Amniotic stem cell (primary cell): ENCODE measurements at places on chromosomes 11 and 22.
A peak's percentile ranks its signal among the peaks of the same experiment; 100 is the strongest.

DNA sequence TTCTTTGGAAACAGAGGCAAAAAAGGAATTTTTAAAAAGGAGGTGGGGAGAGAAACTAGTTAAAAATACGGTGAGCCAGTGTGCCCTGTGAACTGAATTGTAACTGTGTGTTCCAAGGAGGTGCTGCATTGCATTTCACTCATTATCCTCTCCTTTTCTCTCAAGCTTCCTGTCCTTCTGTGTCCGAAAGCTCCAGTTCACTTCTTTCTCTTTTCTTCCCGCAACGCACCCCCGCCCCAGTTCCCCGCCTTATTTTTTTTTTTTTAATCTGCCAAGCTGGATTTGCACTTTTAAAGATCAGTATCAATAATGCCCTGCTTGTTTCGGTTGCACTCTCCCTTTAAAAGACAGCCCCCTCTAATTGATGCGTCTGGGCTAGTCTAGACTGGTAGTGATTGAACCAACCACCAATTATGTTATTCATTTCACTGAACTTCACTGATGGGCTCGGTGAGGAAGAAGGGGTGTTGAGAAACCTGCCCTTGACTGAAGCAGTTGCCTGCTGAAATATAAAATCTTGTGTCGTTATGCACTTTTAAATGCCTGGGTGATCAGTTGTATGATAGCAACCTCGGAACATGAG lies 18.5 kb downstream of the BLID start:
- no peak for DNase-seq

GRCh38 chr11:128588093-128588492 lies 735 bp upstream of the ETS1 start:
- DNase-seq, result no peak

- no peak for DNase-seq
These were observed 29.0 kb downstream of the DDX10 start for GRCh38 chr11:108693852-108694251.

GRCh38 chr11:20980736-20981135 lies 311.4 kb downstream of the NELL1 start:
- no peak for DNase-seq

GRCh38 chr22:33271390-33272161 lies 213.4 kb upstream of the SYN3 start:
- DNase-seq, result no peak

DNA sequence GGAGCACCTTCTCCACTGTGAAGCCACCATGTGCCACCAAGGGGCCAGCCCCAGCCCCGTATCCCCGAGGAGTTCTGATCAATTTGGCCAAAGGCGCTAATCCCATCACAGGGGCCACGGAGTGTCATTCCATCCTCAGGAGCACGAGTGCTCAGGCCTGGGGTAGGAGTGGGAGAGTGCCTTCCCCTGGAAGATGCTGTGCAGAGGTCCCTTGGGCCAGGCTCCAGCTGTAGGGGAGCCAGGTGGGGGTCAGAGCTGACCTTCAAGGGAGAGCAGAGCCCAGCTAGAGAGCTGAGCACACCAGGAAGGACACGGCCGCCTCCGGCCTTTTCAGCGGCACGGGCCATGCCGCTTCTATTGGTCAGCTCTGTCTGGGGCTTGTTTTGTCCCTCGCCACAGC lies 1459.9 kb downstream of the BRD1 start:
- DNase-seq, result no peak

DNA sequence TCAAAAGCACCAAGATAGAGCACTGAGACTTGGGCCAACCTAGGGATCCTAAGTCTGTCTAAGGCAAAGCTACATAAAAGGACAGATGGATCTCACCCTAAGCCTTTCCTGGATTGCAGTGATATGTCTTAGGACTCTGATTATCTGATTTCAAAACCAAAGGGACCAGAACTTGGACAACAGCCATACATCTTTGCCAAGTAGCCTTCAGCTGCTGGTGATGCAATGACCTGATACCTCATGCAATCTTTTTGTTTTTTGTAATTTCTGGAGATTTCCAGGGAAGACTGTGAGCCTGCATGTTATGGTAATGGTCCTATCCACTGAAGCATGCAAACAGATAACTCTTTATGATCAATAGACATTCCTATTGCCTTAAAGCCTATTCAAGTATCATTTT lies 230.4 kb upstream of the MTNR1B start:
- DNase-seq, result no peak

DNA sequence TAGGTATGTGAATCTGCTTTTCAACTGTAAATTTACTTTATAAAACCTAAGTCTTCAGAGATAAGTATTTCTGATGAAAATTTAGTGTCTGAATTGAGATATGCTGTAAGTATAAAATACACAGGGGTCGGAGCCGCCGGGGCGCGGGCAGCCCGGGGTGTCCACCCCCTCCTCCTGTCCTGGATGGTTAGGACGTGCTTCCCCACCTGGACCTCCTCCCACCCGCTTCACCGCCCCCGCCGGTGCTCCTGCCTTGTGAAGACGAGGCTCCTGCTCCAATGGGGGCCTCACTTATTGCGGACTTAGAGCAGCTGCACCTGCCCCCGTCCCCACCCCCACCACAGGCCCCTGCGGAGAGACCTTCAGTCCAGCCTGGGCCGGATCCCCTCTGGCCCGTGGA lies 21.3 kb upstream of the PHF21A start:
- DNase-seq, result no peak

DNA sequence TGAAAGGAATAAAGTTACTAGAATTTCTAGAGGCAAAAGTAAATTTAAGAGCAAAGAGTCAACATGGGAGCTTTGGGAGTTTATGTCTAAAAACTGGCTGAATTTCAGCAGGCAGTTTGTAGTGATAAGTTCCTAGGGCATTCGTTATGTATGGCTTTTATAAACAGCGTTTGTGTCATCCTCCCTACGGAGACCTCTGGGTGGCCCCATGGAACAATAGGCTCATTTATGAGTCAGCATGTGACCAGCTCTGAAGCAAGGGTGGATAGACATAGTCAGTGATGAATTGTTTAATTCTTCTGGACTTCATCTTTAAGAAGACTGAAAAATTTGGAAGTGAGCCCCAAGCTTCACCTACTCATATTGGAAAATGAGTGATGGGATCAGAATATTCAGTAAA lies 37.1 kb downstream of the SVIP start:
- peak; percentile 3 for DNase-seq

GRCh38 chr11:45525393-45525792 lies 140.0 kb downstream of the CHST1 start:
- DNase-seq, result no peak

GRCh38 chr11:45922425-45923082 lies at the start of gene LARGE2:
Gene LARGE2 (plus strand): TSS chr11:45922656. CDS start chr11:45922883, 227 bp downstream.
- no peak for DNase-seq

GRCh38 chr11:73225851-73226250 lies 7.8 kb downstream of the P2RY2 start:
- no peak for DNase-seq

DNA sequence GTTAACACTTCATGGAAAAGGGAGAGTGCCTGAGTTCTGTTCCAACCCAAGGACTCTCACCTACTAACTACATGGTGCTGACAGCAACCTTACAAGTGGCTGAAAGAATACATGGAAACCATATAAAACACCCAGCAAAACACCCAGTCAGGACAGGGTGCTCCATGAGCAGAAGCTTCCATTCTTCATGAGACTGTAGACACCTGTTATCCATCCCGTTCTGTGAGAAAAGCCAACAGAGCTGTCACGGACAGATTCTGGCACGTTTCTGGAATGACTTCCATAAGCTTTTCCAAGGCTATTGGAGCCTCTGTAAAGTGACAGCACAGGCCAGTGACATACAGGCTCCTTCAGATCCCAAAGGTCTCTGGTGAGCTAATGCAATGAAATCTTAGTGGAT lies 23.2 kb downstream of the PRR14L start:
- DNase-seq, result no peak

DNA sequence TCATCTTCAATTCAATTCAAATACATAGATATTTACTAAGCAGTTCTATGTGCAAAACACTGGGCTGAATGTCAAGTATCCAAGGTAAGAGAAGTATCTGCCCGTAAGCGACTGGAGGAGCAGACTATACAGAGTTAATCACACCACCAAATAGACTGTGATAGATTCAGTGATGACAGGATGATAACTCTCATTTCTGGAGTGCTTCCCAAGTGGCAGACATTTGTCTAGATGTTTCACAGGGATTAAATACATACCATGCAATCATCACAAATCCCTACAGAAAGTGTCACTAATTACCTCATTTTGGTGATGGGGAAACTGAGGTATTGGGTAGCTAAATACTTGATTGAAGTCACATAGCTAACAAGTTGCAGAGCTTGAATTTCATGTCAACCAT lies 508.7 kb upstream of the TENM4 start:
- no peak for DNase-seq

DNA sequence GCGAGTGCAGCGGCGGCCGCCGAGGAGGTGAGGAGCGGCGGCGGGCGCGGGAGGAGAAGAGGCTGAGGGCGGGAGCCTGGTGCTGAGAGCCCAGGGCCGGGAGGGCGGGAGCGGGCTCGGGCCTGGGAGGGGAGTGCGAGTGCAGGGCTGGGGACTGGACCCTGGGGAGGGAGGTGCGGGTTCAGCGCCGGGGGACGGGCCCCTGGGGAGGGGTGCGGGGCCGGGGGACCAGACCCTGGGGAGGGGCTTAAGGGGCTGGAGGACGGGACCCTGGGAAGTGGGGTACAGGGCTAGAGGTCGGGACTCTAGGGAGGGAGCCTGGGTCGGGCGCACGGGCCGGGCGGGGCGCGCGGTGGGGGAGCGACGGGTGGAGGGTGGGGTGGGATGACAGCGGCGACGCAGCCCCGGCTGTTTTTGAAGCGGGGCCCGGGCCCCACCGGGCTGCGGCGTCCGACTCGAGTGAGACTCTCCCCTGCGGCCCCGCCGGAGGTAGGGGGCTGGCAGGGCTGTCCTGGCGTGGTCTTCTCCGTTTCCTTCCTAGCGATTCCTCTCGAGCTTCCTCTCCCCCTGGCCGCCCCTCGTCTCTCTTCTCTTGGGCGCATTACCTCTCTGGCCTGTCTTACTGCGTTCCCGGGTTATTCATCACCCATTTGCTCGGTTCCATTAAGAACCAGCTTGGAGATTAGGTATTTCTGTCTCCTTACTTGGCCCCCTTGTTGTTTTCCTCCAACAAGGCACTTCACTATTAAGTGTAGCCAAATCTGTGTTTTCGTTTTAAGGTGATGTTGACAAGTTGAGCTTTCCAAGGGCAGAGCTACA lies 754 bp downstream of the NUP50 start:
- no peak for DNase-seq

DNA sequence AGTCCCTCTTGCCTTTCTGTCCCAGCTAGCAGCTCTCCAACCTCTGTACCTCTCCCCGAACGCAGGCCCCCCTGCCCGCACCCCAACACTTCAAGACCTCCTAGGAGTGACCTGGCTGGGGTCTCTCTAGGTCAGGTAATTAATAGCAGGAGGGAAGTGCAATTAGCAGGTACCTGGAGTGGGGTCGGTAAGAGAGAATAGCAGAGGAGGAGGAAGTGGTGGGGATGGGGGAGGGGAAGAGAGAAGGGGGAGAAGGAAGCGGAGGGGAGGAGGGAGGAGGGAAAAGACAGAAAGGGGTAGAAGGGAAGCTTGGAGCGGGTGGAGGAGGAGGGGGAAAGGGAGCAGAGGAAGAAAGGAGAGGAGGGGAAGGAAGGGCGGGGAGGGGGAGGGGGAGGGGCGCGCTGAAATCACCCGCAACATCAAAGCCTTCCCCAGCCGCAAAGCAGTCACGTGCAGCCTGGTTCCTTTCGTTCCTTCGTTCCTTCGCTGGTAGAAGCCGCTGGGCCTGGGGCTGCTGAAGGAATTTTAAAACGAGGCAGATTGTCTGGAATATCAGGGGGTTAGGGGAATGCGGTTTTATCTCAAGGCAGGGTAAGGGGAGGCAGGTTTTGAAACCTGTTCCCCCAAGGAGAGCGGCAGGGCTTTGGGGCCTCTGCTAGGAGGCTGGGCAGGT lies 29.3 kb upstream of the TCF20 start:
- DNase-seq, result no peak

DNA sequence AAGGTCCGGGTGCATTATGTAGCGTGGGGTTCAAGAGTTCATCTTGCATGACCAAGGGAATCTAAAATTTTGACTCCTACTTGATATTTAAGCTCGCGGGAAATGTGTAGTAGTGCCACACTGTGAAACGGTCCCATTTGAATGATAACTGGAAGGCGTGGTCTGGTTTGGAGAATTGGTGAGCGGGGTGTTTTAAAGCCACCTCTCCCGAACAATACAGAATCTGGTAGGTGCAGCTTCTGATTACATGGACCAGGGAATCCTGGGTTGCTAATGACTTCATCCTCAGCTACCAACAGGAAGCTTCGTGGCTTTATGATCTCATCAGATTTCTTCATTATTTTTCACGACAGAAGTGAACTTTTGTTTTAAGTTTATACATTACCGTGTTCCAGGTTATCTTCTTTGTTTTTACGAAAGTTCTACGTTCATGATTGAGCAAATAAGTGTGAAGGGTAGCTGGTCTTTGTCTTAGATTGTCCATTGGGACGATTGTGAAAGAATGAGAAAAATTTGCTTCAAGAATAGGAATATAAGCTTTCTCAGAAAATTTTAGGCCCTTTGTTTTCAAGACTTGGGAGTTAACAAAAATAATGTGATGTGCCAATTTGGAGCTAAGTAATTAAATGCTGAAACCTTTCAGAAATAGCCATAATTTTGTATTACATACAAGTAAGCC lies 1.7 kb downstream of the QSER1 start:
- peak; percentile 34 for DNase-seq

- no peak for DNase-seq
These were observed 15.9 kb downstream of the PRG3 start for GRCh38 chr11:57364851-57365660.

DNA sequence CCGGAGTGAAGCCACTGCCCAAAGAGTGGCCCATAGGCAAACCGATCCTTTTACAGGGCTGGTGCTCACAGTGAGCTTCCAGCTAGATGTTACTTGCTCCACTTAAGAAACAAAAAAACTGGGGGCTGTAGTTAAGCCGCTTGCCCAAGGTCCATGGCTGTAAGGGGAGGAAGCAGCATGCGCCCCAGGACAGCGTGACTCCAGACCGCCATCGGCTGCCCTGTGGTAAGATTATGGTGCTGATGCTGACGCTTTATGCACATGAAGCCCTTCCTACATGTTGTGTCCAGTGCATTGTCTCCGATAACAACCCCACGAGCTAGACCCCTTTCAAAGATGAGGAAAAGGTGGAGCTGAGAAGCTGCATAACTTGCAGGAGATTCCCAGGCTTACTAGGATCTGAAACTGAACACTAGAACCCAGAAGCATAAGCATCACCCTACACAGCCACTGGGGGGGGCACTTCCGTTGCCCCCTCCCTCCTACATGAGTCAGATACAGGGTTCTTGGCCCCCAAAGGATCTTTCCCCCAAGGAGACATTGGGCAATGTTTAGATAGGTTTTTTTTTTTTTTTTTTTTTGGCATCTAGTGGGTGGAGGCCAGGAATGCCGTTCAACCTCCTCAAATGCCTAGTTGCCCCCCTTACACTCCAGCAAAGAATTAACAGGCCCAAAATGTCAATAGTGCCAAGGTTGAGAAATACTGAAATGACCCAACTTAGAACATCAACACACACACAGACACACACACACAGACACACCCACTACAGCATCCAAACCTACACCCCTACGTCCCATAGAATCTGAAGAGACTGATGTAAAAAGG lies 53.9 kb downstream of the MN1 start:
- DNase-seq, result no peak

DNA sequence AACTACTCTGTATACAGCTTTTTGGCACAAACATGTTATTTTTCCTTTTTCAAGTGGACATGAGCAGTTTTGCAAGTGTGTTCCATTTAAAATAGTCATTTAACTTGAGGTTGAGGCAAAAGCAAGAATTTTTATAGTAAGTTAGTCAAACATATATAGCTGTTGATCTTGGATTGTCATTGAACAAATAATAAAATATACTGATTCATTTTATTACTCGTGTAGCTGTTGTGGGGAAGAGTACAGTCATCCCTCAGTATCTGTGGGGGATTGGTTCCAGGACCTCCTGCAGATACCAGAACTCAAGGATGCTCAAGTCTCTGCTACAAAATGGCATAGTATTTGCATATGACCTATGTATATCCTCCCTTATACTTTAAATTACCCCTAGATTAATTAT lies 45.3 kb downstream of the EXT2 start:
- DNase-seq, result no peak
